Stimulated activated CD4-positive, alpha-beta T cell treated with anti-CD3 and anti-CD28 coated beads, Interleukin-2, amount 100 ng/mL, for 4 hours (primary cell): ENCODE measurements at places on chromosomes 6 and 20.

GRCh38 chr20:31894980-31895675 is 24.7 kb downstream of the TTLL9 start:
- DNase-seq, result no peak

DNA sequence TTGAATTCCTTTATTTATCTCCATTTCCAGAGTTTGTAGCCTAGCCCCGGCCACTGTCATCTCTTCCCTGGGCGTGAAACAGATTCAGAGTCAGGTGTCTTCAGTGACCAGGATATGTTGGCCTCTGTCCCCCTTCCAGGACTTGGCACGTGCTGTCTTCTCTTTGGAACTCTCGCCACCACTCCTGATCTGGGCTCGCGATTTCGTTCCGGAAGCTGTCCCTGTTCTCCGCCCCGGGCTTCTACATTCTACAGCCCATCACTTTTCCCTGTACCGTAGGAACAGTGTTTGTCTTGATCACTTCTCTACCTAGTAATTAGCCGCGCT is 739 bp downstream of the GSS start:
- no peak for DNase-seq

GRCh38 chr6:15355683-15356099 is 109.8 kb downstream of the JARID2 start:
- no peak for DNase-seq

- no peak for DNase-seq
Measured at GRCh38 chr20:51810155-51811041, 8.1 kb upstream of the SALL4 start.

DNA sequence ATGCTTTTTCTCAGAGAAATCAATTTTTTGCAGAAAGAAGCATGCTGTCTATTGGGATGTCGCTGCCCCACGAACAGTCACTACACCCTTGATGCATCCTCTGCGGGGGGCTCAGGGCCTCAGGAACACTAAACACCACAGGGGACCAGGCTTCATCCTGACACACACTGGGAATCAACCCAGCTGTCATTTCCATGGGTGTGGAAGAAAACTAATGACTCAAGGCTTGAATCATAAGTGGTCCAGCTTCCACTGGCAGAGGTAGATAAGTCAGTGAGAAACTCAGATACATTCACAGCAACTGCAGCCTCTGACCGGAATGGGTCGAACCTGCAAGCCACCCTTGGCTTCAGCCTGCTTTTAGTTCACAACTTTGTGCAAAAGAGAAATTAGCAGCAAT is 81.3 kb upstream of the SPTLC3 start:
- no peak for DNase-seq

DNA sequence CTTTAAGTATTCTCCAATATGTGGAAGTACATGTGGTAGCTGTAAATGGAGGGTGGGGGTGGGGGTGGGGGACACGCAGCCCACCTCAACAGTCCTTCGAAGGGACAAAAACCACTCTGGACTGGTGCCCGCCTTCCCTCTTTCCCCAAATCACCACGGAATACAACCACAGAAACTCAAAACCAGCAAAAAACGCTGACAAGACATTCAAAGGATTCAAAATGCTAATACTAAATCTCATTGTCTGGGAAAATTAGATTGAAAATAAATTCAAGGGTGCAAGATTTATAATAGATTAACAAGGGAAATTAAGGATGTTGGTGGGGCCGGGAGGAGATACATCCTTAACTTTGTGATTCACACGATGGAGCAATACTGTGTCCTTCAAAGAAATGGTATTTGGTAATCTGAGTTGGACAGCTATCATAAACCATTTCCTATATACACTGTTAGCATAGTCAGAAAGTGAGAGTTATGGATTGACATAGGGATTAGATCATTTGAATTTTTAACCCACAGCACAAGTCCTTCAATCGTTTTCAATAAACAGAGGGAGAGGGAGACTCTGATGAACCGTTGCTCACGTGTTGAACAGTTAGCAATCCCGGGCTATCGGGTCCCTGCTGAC is 766 bp upstream of the TBC1D22B start:
- DNase-seq, result no peak

DNA sequence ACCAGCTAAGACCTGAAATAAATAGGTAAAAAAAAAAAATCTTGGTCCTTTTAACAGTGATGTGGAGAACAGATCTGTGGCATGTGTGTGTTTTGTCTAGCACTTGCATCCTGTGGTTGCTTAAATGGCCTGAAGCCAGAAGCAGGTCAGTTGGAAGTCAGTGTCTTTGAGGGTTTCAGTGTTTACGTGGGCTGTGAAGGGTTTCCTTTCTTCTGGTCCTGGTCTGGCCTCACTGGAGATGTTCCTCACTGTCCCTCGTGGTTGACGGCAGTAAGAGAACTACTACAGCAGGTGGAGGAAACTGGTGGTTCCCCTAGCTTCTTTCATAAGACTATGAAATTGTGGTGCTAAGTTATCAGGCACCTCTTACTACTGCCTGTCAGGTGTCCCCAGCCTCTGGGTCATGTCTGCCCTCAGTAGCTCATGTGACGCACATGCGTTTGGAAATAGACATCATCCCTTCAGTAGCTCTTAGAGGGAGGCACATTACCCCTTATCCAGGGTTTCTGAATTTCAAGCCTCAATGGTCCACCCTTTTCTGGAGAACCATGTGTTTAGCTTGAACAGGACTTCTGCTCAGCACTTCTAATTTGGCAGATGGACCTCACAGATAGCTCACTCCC is 59.4 kb upstream of the SCP2D1 start:
- no peak for DNase-seq

DNA sequence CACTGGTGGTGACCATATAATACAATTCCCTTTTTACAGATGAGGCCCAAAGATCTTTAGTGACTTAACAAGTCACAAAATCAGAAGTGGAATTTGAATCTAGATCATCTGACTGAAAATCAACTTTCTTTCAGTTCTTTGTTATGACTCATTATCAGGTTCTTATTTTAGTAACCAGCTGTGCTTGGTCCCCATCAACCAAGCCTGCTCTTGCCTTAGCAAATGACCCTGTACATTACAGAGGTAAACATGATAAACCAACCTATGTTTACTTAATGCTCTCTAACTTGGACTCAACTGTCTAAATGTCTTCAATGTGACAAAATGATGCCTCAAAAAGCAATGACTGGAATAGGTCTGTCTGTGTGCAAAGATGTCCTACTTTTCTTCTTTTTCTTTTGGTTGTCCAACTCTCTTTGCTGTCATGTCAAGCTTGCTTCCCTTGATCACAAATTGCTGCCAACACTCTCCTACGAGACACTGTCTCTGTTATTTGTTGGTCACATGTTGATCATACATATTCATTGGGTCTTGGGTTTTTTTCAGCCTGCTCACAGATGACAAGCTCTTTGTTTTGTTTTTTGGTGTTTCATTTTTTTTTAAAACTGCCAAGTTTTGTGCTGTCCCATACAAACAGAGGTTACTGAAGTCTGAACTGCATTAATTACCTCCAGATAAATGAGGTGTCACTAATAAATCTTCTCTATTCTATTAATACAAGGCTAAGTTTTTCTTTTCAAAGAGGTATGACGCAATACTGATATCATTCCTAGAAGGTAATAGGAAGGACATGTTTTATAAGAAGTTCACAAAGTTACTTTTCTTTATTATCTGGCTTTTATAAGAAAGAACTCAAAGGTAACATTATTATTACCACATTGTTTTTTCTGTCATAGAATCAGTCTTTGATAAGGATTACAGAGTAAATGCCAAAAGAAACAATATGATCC is 62.2 kb upstream of the PLN start:
- no peak for DNase-seq

DNA sequence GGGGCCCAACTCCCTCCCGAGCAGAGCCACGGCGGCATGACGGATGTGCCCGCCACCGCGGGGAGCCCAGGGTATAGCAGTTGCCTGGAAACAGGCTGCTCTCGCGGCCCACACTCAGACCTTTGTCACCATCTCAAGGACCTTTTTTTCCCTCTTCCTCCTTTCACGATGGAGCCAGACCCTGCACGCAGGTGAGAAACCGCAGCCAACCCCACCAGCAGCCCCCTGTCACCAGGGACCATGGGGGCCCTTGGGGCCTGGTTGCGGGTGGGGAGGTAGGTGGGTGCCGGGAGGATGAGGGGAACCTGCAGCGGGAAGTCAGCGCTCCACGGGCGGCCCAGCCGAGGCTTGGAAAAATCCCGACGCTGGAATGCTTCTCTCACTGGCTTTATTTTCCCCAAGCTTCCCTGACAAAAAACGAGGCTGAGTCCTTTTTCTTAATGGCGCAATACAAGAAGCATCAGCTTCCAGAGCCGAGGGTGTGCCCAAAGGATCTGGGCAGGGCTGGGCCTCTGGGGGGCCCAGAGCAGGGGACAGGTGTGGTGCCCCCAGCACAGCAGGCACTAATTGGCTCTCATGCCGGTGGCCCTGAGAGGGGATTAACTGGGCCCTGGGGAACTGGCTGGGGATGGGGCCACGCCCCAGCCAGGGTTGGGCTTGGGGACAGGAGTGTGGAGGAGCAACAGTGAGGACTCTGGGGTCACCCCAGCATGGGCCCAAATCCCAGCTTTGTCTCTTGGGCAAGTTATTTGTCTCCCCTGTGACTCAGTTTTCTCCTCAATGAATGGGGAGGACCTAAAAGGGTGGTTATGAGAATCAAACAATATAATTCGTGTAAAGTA is 23.9 kb downstream of the NOL4L start:
- DNase-seq, result no peak

GRCh38 chr6:140061110-140062042 is 686.9 kb upstream of the CITED2 start:
- DNase-seq, result no peak

DNA sequence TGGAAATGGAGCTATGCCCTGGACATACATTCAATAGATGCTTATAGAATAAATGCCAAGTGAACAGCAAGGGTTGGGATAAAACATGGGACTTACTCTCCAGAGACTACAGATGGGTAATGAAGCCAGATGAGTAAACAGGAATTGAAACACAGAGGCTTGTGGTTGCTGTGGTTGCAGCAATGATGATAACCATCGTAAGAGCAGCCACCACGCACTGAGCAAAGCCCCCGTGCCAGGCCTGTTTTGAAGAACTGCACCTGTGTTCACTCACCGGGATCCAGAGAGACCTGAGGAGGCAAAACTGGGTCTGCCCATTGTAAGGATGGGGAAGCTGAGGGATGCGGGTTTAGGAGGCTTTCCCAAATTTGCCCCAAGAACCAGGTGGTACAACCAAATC is 431.1 kb upstream of the CDH4 start:
- DNase-seq, result no peak

DNA sequence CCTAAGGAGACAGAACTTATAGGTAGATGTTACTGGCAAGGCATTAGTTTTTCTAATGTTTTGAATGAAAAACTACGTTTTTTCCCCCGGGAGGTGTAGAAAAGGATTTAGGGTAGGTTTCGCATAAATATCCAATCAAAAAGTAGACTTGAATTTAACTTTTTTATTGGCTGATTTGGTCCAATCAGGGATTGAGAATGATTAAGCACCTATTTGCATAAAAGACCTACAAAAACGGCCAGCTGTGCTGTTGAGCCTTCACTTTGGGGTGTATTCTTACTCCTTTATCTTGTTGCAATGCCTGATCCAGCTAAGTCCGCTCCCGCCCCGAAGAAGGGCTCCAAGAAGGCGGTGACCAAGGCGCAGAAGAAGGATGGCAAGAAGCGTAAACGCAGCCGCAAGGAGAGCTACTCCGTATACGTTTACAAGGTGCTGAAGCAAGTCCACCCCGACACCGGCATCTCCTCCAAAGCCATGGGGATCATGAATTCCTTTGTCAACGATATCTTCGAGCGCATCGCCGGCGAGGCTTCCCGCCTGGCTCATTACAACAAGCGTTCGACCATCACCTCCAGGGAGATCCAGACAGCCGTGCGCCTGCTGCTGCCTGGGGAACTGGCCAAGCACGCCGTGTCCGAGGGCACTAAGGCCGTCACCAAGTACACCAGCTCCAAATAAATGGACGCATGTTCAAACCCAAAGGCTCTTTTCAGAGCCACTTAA is 113.5 kb upstream of the BTN3A2 start:
- no peak for DNase-seq

DNA sequence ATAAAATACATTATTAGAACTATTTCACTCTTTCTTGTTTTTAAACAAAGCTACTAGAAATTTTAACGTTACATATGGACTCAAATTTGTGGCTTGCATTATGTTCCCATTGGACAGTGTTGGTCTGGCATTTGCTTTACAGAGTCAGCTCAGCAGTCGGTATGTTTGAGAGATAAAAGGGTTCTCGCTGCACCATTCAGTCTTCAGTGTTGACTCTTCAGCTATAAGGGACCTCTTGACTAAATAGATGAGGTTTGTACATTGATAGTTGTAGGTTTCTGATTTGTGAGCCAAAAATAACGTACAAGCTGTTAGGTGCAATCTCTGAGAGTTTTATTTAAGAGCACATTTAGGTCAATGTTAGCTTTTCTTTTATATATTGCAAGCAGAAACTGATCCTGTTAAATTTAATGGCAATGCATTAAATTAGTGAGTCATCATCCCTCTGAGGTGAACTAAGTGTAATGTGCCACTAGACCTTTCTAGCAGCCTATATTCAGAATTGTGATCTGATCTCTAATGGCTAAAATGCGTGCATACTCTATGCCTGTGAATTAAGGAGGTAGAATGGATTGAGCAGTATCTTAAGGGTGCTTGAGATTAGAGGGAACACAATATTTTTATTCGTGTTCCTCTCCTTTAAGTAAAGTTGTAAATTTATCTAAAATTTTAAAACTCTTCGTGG is 485.6 kb upstream of the SYNCRIP start:
- no peak for DNase-seq

DNA sequence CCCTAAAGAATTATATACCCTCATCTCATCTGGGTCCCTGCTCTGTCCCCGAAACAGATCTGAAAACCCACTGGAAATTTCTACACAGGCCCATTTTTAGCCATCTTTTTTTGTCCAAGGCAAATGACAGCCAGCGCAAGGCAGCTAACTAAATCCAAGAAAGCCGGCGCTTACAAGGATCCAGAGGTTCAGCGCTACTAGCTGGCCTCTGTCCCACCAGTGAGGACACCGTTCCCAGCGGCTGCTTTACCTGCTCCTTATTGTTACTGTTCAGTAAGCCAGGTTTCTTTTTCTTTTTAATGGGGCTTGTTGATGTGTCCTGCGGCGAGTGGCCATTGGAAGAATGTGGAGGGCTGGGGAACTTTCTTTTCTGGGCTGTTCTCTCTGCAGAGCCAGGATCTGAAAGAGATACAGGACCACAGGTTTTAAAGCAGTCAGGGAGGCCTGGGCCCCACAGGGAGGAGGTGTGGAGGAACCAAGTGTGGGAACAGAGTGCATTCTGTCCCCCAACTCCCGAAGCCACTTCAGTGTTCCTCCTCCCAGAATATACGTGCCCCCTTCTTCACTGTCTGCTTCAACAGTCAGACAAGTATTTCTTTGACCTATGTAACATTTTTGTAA is 46.6 kb downstream of the ZMYND8 start:
- DNase-seq, result no peak
